NCI-H345 (cell line): ENCODE measurements at places on chromosomes 7 and 10.

DNA sequence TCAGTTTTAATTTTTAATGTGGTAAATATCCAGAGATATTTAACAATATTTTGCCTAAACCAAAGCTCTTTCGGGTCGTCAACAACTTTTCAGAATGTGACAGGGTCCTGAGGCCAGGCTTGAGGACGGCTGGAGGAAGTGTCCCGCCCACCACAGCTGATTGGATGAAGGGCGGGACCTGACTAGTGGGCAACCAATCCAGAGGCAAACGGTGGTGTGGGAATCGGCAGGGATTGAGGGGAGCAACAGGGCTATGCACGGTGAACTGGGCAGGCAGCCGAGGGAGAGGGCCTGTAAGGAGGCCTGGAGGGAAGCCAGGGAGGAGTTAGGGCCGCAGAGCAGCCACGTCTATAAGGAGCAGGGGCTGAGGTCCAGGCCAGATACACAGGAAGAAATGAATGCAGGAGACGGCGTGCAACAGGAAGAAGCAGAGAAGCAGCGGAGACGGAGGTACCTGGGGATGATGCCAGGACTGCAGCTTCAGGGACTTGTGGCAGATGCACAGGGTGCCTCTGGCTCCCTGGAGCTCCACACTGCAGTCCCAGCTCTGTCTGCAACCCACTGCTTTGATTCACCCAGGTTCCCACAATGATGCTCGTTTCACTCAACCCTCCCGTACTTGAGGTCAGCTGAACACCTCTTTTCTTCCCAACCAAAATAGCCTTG lies 46.1 kb upstream of the ZMIZ1 start:
- DNase-seq = no peak

- DNase-seq = peak; percentile 30
Measured at GRCh38 chr7:100673942-100674410, 436 bp downstream of the GNB2 start.

DNA sequence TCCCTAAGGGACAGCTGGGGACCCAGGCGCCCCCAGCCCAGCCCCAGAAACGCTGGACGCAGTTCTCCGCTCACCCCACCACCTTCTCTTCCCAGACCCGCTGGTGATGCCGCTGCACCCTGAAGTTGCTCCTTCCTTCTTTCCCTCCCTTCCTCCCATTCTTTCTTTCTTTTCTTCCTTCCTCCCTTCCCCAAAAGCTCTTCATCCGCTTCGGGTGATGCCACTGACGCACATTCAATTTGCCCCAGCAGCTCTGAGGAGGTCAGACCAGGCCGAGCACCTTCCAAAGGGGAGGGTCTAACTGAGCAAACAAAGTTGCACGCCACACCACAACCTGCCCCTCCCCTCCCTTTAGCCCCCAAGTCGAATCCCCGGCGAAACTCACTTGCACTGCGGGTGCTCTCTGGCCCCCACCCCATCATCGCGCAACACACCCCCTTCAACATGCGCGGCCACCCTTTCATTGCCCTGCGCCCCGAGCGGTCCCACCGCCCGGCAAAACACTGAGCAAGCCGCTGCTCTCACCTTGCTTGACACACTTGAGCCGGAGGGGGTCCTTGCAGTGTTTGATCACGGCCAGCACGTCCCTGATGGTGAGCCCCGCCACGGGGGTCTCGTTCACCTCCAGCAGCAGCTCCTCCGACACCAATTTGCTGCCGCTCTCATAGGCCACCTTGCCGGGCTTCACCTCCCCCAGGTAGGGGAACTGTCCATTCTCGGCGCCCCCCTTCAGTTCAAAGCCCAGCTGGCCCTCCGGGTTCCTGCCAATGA lies 787 bp downstream of the MAGI2 start:
- peak; percentile 23 for DNase-seq

- no peak for DNase-seq
Measured at GRCh38 chr7:104153287-104153686, 54.5 kb downstream of the ORC5 start.

DNA sequence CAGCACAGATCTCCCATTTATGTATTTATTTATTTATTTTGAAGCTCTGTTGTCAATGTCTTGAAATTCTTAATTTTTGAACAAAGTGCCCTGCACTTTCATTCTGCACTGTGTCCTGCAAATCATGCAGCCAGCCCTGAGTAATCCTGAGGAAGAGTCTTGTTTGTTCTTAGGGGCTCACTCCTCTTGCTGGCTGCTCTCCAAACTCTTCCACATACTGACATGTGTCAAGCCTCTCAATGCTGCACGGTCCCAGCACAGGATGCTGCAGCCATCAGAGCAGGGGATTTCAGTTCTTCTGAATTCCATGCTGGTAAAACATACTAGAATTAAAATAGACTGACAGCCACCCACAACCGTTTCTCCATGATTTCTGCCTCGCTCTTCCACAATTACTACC lies 207.2 kb downstream of the PARD3 start:
- peak; percentile 18 for DNase-seq

DNA sequence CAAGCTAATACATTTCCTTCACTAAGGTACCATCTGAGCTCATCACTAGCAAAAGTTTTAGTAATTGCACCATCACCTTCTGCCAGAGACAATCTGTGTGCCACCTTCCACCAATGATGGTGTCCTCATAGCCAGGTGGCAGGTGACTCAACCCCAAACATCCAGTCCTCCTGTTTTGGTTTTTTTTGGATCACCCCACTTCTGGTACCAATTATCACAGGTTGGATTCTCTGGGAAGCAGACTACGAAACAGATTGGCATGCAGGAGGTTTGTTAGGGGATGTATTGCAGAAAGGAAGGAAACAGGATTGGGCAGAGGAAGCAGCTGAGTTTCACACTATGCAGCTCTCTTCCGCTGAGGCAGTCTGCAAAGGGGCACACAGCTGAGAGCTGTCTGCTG lies 4.5 kb upstream of the TACC2 start:
- DNase-seq = no peak

DNA sequence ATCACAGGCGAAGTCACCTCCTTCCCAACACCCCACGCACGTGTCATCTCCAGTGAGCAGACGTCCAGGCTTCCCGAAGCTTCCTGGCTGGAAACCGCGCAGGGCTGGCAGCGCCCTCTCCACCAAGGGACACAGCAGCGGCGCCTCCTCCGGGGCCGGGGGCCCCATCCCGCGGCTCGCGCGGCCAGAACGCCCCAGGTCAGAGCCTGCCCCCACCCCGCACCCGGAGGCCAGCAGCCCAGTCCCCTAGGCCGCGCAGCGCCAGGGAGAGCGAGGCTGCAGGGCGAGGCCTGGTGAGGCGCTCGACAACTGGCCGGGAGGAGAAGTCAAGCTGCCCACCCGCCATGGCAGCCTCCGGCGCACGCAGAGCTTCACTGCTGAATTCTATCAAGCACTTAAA lies 247.0 kb downstream of the SEMA3D start:
- DNase-seq = no peak

GRCh38 chr7:30240106-30240800 lies 44.1 kb upstream of the ZNRF2 start:
- DNase-seq = no peak

- no peak for DNase-seq
Measured at GRCh38 chr10:12350925-12351324, 1.6 kb downstream of the CAMK1D start.

DNA sequence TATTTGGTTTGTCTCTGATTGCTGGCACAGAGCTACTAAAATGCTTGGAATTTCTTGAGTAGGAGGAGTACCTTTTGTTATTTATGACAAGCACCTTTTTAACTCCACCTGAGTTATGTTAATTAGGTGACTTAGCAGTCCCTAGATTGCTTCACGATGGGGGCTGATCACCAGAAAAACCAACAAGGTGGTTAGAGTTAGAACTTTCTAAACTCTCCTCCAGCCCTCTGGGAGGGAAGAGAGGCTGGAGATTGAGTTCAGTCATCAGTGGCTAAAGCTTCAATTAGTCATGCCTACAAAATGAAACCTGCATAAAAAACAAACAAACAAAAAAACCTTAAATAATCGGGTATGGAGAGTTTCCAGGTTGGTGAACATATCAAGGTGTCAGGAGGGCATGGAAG lies 23.6 kb upstream of the ING3 start:
- DNase-seq = no peak

GRCh38 chr7:137850972-137851945 lies 4.5 kb upstream of the DGKI start:
- DNase-seq = no peak

DNA sequence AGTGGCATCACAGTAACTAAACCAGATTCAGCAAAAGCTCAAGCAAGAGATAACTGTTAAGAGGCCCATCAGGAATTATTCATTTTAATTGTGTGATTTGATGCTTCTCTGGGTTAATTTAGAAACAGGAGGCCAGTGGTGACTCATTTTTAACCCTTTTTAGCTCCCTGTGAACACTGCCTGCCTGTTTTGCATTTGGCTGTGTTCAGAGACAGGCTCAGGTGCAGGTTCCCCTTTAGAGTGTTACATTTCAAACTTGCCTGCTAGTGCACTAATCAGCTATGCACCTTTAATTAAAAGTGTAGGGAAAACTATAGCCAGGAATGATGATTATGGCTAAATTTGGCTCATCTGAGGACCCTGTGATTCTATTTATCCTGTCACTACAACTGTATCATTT lies 6.5 kb downstream of the STAMBPL1 start:
- DNase-seq = no peak

DNA sequence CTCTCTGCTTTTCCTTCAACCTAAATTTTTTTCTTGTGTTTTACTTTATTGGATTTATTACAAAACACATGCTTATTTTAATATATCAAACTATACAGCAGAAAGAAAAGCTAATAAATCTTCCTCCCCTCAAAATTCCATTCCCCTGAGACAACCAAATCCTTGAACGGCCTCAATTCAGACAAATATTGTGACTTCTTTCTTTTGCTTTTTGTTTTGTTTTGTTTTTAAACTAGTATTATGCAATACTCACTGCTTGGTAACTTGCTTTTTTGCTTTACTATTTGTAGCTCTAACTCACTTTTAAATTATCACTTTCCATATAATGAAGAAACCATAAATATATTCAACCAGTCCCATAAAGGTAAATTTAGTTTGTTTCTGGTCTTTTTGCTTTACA lies 59.4 kb upstream of the CDK1 start:
- no peak for DNase-seq

- DNase-seq = no peak
Measured at GRCh38 chr7:50331564-50332208, 27.2 kb downstream of the IKZF1 start.

- no peak for DNase-seq
Measured at GRCh38 chr10:59944339-59944935, 38.1 kb upstream of the CCDC6 start.
